ENCODE measurements at places on chromosomes 5 and 9.

GRCh38 chr5:92581249-92581648 is 999.8 kb downstream of the NR2F1-AS1 start:
- no peak for DNase-seq

DNA sequence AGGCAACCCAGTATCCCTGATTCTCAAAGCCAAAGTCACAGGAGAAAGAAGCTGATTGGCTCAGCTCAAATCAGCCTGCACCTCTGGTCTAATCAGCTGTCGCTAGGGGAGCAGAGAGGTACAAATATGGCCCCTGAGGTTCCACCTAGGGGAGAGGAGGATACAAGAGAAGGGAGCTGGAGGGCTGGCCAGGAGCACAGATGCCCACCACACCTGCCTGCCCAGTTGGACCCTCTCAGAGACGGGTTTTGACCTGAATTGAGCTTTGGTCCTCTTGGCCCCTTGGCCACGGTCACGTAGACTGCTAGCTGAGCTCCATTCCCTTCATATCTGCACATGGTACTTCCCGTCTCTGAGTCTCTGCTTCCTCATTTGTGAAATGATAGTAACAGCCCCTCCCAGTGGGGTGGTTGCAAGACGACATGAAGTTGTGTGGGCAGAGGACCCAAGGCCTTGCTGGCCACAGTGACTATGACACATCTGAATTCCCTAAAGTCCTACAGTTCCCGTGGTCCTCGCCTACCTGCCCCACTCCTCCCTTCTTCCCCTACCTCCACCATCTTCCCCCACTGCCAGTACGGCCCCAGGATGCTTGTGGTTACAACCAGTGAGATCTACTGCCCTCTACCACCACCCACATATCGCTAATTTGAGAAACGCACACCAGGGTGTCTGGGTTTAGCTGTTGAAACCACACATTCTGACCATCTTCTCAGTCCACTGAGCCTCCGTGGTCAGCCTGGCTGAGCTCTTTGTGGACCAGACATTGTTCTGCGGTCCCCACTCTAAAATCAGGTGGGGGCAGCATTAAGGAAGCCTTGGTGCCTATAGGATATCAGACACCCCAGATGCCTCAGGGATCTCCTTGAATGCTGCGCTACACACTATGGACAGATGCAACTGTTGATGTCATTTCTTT is 60.3 kb upstream of the NEK6 start:
- DNase-seq: no peak

DNA sequence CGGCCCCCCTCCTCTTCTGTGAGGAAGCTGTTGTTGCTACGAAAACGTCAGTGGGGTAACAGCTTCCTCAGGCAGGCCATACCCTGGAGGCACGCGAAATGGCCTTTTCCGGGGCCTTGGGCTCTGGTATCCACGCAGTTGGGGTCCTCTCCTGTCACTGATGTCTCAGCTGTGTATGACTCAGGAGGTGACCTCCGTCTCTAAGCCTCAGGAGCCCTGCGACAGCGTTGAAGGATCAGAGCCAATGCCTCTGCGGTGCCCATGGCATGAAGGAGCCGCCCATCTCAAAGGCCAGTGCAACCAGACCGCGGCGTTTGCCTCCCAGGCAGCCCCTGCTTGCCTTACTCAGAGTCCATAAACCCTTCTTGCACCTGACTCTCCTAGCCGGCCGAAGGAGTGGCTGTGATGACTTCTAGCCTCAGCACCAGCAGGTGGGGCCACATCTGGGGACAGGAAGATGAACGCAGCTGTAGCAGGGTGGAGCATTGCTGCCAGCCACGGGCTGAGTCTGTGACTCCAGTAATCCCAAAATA is 1.0 kb upstream of the MXD3 start:
- DNase-seq: no peak

DNA sequence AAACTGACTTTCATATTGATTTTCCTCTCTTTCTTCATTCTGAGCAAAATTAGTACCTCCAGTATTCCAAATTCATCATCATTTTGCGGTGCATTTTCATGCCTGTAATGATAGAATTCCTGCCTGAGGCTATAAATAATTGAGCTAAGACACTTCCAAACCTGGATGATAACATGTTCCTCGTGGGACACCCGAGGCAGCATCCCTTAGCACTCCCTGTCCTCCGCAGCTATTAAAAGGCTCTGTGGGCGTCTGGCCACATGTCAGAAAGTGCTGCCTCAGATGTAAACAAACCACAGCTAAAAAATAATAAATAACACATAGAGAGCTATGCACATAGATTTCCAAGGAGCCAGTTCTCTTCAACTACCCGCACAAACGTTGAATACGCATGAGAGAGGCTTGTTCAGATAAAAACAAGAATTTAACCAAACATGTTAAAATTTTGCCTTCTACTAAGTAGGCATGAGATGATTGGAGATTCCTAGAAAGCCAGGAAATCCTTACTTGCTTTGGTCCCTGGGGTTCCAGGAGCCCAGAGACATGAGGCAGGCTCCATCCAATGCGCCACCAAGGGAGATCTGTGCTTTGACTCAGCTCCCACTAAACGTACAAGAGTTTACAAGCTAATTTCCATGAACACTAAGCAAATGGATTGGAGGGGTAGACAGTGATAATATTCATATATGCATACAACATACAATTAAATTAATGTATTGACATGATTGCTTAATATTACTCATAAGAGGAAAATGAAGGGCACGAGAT is 82.7 kb downstream of the SHC3 start:
- no peak for DNase-seq

- DNase-seq: no peak
These were observed 146.1 kb upstream of the RAI14 start for GRCh38 chr5:34510002-34510401.

DNA sequence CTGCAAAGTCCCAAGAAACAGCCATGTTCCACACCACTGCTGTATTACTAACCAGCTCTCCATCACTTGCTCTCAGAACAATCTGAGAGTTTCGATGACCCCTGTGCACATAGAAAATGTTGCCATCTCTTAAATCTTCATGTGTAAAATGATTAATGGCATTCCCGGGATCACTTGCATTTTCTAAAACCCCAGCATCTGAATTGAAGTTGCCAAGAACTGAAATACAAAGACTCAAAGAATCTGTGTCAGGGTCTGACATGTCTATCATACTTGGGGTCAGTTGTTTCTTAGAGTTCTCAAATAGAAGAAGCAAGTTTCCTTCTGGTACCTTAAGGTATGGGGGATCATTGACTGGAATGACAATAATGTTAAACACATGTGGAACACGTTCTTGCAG is 115.1 kb downstream of the ESM1 start:
- no peak for DNase-seq

GRCh38 chr9:104780796-104781395 is 17.0 kb downstream of the NIPSNAP3B start:
- DNase-seq: no peak

DNA sequence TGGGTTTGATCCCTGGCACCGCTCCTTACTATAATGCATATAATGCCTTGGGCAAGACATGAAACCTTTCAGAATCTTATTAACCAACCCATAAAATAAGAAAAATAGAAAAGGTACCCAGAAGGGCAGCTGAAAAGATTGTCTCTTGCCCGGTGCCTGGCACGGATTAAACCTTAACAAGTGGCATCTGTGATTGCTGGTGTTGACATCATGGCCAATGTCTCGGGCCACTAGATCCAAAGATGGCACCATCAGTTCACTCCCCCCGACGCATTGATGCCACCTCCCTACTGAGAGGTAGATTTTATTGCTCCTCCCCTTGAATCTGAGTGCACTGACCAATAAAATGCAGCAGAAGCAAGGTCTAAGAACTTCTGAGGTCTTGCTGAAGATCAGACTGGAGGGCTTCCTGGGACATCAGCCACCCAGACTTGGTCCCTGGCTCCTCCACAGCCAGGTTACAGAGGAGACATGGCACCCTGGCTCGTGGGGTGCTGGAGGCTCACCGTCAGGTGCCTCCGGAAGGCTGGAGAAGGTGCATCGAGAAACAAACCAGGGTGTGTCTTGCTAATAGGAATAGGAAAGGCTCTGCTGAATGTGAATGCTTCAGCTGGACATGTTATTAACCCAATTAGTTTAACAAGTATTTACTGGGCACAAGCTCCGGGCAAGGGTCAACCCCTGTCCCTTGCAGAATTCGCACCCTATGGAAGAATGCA is 80.0 kb upstream of the COL5A1 start:
- DNase-seq: no peak

- no peak for DNase-seq
These were observed 89.5 kb downstream of the TLE1 start for GRCh38 chr9:81599837-81600236.
